ENCODE measurements at places on chromosomes 4 and X.

DNA sequence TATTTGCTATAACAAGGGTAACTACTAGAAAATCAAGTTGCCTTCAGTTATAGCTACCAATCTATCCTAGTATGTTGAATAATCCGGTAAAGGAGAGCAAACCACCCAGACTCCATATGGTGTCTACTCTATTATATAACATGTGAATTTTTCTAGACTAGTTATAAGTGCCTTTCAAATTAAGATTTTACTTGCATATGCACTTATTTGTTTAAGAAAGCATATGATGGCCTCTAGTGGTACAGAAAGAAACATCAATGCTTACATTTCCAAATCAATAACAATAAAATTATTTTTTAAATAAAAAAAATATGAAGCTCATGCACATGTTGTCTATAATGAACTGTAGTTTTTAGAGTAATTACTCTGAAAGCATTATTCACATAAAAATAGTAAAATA is 1516.4 kb upstream of the PABPC4L start:
- no peak for DNase-seq

DNA sequence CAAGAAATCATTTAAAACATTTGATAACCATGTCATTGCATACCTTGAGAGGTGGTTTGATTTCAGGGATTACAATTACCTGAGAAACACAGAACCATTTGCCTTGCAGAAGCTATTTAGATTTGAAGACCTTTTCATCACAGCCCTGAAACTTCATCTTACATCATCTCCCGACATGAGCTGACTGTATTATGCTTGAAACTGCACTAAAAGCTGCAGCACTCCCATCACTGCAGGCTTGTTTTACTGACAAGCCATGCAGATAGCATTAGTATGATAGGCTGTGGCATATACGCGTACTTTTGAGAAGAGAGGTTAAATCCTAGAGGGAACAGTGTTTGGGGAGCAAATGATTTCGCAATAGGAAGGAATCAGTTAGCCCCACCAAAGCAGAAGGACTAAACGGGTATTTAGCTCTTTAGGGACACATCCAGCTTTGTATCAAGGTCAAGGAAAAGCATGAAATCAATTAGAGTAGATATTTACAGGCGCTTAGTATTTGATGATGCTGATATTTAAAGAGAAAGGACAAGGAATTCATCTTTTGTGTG is 133.2 kb upstream of the DIAPH2 start:
- DNase-seq, result no peak

DNA sequence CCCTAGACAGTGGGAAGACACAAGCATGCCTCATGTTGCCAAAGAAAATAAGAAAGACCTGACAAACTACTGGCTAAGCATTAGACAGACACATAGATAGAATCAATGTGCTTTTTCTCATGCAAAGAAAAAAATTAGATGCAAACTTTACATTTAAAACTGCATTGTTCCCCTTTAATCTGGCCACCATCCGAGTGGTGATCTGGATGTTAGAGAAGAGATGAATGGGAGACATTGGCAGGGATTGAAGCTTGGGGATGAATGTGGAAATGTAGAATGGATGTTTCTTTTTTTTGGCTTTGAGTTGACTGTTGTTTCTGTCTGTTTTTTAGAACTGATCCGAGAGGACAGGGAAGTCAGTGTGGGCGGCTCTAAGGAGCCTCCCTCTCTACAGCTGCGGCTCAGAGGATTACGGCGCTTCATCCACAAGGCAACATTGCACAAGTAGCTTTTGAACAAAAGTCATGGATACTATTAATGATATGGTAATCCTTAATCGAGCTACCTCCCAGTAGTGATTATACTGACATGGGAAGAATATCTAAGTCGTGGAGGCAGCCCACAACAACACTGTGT is 53.0 kb downstream of the HELT start:
- no peak for DNase-seq

- no peak for DNase-seq
Measured at GRCh38 chr4:158219623-158220022, 9.3 kb downstream of the TMEM144 start.

GRCh38 chr4:3009422-3009821 is 46.1 kb downstream of the GRK4 start:
- DNase-seq, result no peak

DNA sequence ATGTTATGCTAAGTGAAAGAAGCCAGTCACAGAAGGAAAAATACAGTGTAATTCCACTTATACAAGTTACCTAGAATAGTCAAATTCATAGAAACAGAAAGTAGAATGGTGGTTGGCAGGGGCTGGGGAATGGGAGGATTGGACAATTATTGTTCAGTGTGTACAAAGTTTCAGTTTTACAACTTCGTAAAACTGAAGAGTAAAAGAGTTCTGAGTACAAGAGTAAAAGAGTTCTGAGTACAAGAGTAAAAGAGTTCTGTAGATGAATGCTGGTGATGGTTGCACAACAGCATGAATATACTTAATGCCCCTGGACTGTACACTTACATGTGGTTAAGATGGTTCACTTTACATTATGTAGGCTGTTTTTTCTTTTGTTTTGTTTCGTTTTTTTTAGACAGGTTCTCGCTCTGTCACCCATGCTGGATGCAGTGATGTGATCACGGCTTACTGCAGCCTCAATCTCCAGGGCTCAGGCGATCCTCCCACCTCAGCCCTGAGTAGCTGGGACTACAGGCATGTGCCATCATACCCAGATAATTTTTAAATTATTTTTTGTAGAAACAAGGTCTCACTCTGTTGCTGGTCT is 230.9 kb downstream of the SOWAHB start:
- no peak for DNase-seq

- DNase-seq, result no peak
Measured at GRCh38 chr4:168993714-168994510, 16.1 kb downstream of the CBR4 start.

DNA sequence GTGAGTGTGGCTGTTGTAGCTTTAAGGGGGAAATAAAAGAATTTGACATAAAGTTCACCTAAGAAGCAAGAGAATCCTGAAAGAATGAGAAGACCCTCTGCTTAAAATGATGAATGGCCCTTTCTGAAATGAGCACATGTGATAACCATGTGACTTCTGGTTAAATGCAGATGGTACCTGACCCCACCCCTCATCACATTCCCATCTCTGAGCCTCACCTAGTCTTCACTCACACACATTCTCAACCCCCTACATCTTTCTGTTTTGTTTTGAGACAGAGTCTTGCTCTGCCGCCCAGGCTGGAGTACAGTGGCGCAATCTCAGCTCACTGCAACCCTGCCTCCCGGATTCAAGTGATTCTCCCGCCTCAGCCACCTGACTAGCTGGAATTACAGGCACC is 31.5 kb downstream of the SEPTIN6 start:
- DNase-seq, result no peak
